ENCODE measurements at places on chromosomes 11 and 22.

DNA sequence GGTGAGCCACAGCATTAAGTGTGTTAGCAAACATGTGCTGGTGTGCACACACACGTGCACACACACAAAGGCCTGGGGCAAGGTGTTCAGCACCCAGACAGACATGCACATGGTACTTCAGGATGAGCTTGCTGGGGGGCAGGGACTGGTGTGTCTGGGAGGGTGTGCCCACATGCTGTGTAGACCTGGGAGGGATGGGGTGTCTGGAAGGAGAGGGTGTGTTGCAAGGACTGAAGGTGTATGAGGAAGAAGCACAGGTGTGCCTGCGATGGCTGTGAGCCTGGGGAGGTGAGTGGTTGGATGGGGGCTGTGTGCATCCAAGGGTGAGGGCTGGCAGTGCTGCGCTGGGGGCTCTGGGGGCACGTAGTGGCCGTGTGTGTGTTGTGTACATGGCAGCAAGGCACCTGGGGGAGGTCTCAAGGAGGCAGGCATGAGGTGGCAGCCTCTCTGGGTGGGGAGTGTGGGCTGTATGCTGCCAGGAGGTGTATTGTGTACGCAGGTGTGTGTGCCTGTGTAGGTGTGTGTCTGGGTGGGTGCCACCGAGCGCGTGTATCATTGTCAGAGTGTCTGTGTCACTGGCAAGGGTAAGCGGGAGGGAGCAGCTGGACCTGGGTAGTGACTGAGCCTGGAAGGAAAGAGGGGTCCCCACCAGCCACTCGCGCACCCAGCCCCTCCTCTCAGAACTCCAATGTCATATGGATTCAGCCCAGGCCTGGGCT, 2.2 kb downstream of the NRXN2 start:
- DNase-seq, result no peak

DNA sequence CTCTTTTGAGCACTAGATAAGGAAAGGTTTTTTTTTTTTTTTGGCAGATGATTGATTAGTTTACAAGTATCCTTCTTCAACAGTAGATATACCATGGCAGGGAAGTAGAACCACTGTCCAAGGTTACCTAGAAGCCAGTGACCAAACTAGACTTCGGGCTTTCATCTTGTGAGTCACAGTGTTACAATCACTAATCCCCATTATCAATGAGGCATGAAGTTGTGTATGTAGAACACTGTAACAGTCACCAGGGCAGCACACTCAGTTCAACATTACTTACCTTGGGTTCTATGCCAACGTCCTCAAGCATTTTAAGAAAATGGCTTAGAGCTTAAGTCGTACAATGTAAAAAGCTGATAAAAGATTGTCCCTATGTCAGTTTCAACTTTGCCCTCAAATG, 430.9 kb downstream of the ETS1 start:
- DNase-seq, result no peak

GRCh38 chr11:30172883-30173311, 57.9 kb upstream of the FSHB start:
- no peak for DNase-seq

DNA sequence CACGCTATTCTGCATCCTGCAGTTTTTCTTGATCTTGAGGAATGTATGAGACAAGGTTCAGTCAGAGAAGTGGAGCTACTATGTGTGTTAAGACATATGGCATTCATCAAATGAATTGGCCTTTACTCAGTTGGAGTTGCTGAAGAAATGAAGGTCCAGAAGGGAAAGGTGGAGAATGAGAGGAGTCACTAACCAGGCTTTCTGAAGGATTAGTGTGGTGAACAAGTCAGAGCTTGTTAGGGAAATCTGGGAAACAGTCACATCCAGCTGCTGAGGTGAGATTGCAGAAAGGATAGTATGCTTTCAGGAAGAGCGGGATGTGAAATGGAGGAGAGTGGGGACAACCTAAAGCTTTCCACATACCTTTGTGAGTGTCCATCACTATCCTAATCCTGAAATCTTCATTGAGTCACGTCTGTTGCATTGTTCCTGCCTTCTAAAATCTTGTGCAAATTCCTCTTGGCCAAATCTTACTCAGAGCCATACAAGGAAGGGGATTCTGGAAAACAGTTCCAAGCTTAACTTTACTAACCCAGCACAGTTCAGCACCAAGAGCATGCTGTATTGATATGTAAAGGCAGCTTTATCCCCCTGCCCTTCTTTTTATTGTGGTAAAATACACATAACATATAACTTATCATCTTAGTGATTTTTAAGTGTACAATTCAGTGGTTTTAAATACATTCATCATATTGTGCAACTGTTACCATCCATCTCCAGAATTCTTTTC, 11.4 kb upstream of the PITPNB start:
- DNase-seq, result no peak

GRCh38 chr11:84211896-84212295, 925.7 kb upstream of the CCDC90B start:
- DNase-seq, result no peak

DNA sequence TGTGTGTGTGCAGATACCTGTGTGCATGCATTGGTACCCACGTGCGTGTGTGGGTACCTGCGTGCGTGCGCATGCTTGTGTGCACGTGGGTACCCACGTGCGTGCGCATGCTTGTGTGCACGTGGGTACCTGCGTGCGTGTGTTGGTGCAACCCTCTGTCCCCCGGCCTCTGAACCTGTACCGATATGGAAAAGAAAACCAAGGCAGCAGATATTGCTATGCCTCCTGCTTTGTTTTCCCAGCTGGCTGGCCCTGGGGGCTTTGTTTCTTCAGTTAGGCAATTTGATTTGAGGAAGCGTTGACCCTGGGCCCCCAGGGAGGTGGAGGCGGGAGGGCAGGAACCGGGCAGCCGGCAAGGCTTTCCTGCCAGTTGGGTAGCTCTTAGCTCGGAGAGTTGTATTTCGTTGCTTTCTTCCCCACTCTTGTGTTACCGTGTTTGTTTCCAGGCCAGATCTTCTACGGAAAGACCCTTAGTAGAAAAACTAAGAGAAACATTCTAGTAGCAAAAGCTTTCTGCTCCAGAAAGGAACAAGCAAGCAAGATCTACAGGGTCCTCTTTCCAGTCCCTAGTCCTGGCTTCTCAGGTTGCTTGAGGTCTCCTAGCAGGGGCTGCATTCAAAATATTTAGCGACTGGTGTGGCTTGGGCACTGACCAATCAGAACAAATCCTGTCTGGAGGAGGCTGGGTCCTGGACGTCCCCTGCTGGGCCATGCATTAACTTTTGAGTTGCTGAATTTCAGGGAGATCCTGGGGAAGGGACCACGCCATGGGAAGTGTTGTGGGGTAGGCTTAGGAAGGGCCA, 26.3 kb upstream of the SORL1-AS1 start:
- DNase-seq, result no peak

DNA sequence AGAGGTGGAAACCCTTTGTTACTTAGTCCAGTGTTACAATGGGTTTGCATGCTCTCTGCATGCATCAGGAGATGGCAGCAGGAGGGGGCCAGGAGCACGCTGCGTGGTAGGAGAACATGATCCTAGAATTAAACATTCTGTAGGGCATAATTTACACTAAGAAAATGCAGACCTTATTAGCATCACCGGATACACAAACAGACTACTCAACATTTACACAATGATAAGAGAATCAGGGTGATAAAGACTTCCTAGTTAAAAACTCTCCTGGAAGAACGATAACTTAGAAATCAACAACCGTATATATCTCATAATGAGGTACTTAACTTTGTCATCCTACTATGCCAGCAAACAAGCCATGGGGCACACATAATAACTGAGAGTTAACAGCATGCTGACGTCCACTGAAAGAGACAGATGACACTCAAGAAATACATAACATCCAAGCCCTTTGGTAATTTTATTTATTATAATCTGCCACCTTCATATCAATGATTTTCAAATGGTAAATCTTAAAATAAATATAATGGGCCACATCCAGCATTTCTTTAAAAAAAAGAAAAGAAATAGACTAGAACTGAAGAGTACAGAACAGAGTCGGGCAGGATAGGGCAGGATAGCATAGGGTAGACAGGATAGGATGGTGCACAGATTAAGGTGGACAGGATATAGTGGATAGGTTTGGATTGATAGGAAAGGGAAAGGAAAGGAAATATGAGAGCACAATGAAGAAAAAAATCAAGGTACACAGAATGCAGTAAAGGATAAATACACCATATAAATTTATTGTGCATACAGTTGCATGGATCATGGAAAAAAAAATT, 27.5 kb downstream of the CADM1 start:
- DNase-seq, result no peak

DNA sequence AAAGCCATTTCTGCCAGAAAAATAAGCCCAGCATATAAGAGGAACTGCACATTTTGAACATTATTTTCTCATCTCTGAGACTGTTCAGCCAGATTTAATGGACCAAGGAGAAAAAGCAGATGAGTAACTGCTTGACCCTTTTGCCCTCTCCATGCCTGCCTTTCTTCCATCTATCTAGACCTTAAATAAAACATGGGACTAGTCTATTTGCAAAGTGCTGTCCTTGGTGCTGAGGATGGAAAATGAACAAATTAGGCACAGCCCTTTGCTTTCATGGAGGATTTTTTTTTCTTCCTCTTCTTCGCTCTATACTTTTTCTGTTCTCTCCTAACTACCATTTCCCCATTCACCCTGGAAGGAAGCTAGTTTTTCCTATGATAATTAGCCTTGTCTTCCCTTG, 361.3 kb downstream of the GRM5 start:
- DNase-seq, result no peak

- peak; percentile 70 for DNase-seq
These were observed 44.6 kb downstream of the RDX start for GRCh38 chr11:110251836-110252235.

- no peak for DNase-seq
These were observed 27.8 kb downstream of the AP2A2 start for GRCh38 chr11:953512-953911.

DNA sequence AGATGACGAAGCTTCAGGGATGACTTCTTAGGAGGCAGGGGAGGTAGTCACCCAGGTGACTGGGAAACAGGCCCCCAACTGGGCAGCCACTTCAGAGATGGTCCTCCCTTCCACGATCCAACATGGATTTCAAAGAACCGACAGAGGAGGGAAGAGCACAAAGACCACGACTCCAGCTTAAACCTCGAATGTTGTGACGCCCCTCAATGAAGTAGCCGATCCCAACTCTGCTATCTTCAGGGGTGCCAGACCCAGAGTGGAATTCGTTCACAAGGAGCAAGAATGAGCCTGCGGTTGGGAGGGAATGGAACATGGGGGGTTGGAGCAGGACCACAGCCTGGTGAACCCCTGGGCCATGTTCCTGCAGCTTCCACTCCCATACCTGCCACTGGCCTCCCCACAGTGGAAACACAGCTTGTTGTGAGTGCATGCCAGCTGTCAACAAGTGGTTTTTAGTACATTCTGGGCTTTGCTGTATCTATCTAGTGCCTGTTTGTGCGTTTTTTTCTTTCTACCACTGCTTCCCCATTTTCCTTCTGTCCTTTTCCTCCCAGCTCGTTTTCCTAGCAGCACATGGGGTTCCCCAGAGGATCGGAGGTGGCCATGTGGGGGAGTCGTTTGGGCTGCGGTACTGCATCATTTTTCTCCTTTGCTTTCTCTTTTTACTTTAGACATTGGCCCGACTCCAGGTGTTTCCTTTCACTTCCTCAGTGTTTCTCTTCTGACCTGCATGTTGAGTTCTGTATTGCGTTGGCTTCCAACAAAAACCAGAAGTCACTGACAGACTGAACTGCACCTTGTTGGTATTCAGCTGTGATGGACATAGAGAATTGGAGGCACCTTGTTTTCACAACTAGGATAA, 65.8 kb downstream of the MORC2 start:
- no peak for DNase-seq

- no peak for DNase-seq
These were observed 8.5 kb downstream of the SMTNL1 start for GRCh38 chr11:57545883-57546282.

GRCh38 chr22:43151251-43152002, at the start of gene TSPO:
Gene TSPO, plus strand, starts transcription at chr22:43151559. Its CDS starts 7,680 bp downstream, at chr22:43159239.
- peak; percentile 58 for DNase-seq

GRCh38 chr11:34600339-34601084, 20.4 kb upstream of the EHF start:
- DNase-seq, result peak; percentile 26

DNA sequence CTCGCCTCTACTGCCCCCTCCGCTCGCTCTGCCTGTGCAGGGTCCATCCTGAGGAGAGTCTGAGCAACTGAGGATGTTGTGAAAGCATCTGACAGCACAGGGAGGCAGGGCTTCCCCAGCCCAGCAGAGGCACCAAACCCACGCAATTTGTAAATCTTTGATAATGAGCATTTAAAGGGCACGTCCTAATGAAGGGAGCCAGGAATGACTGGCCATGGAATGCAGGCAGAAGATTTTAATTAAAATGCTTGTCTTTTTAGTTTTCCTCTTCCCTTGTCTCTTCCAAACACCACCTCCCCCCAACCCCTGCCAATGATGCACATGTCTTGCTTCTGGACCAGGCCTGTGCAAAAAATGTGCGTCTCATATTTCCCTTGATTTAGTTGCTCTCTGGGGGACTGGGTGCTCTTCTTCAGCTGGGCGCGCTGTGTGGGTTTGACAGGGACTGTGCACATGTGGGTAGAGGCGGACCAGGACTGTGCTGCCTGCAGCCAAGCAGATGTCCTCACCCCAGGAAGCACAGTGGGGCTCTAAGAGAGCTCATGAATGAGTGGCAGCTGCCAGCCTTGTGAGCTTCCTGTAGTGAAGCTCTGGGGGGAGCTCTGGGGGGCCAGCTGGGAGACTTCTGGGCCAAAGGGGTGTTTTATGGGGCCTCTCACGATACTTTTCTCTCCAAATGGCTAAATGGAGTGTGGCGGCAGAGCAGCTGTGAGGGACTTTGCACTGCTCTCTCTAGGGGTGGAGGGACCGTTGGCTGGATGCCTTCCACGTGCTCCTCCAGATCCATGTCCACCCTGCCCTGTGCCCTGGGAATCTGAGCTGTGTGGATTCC, 273.5 kb downstream of the ST3GAL4 start:
- no peak for DNase-seq

GRCh38 chr22:17281440-17281841, 62.2 kb upstream of the ADA2 start:
- DNase-seq, result no peak

GRCh38 chr22:35541254-35541748, 670 bp downstream of the RASD2 start:
- no peak for DNase-seq

GRCh38 chr22:49689255-49689770, 138.4 kb downstream of the BRD1 start:
- DNase-seq, result no peak

GRCh38 chr11:100777103-100777502, 90.0 kb downstream of the ARHGAP42 start:
- no peak for DNase-seq

- peak; percentile 23 for DNase-seq
These were observed at the start of gene GRIA4 for GRCh38 chr11:105609832-105610781. Gene GRIA4, plus strand, starts transcription at chr11:105610073. Its CDS starts 925 bp downstream, at chr11:105610998.

GRCh38 chr11:16883174-16883573, 131.0 kb downstream of the PLEKHA7 start:
- DNase-seq, result peak; percentile 6

- peak; percentile 8 for DNase-seq
These were observed 29.4 kb upstream of the SLN start for GRCh38 chr11:107741044-107741823.

All from LHCN-M2 (cell line).